ENCODE measurements at places on chromosomes 3 and 15.

GRCh38 chr15:100670505-100671021 lies 68.2 kb downstream of the ASB7 start:
- DNase-seq = no peak

- DNase-seq = no peak
Observed at GRCh38 chr3:141482245-141482922, 4.4 kb upstream of the RASA2 start.

DNA sequence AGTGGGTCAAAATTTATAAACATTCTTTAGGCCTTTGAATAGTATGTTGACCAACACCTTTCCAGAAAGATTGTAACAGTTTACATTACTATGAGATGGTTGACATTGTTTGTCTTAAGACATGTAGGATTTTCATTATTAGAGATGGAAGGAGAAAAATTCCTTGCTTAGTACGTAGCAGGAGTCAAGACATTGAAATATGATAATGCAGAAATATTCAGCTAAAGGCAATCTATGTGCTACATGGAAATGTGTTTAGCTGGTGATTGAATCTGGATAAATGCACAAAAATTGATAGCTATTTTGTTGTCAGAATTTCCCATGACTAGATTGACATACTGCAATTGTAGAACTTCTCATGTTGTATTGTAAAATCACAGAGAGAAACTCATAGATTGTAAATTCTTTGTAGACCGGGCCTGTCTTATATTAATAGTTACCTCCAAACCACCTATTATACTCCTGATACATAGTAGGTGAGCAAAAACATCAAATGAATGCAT lies 370.4 kb upstream of the CBLB start:
- DNase-seq = no peak

DNA sequence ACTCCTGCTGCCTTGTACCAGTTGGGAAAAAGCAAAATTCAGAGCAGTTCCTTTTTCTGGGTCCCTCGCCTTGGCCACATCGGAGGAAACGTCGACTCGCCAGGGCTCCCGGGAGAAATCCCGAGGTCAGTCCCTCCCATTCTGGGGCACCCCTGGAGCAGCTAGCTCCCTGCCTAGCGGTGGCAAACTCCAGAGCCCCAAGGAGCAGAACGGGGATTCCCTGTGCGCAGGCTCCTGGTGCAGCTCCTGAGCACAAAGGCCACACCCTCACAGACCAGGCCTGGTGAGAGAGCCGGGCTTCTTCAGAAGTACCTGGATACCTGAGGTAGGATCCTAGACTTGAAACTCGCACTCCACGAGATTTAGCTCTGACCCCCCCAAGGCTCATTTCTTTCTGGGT lies 2.6 kb downstream of the LRRC3B start:
- no peak for DNase-seq

DNA sequence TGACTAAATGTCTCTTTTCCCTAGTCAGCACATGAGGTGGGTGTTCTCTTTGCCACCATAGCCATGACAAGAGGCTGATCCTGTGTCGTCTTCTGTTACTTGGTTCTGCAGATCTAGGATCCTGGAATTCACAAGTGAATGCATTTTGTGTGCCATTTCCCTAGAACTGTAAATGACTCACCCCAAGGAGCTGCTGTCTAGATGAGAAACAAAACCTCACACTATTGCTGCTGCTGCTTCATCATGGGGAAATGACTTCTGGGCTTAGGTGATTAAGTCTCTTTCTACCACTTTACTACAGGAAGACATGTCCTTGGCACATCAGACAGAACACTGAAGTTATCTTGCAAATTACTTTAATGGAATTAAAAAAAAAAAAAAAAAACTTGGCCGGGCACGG lies 54.9 kb downstream of the SLCO3A1 start:
- no peak for DNase-seq

DNA sequence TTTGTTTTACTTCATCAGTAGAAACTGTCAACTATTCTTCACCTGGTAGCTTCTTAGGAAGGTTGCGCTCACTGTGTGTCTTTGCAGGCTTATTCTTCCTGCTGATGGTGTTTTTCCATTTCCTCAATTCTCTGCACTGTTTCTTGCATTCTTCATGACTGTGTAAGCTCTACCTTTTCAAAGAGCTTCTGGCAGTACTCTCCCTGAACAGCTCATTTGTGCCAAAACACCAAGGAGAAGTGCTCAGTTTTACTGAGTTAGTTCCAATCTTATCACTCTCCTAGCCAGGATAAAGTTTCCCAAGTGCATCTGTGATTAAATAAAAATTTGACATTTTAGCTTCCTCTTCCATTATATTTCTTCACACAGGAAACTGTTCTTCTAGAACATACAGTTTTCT lies 339.8 kb downstream of the EPHA3 start:
- DNase-seq = no peak

- no peak for DNase-seq
Observed at GRCh38 chr15:91862891-91863504, 9.5 kb downstream of the SLCO3A1 start.

DNA sequence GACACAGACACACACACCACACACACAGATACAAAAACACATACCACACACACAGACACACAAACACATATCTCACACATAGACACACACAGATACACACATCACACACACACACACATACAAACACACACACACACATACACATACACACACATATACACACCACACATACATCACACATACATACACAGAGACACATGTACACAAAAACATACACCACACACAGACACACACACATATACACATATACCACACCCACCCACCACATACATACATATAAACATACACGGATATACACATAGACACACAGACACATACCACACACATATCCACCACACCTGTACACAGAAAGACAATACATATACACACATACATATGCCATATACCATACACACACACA lies 66.7 kb downstream of the RASGRF1 start:
- DNase-seq = no peak

DNA sequence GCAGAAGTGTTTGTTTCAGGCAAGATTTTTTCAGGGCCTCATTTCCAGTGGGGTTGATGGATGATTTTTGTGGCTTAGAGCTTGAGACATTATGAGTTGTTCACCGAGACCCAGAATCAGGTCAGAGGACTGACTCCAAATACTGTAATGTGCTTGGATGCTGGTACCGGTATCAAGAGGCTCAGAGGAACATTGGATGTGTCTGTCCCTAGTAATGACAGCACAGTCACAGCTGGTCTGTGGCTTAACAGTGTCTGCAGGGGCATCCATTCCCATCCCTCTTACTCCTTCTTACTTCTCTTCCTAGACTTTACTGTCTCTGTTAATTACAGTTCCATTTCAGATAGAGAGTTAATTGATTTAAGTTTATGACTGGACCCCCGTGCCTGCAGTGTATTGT lies 107.8 kb downstream of the PTPRG start:
- DNase-seq = no peak

DNA sequence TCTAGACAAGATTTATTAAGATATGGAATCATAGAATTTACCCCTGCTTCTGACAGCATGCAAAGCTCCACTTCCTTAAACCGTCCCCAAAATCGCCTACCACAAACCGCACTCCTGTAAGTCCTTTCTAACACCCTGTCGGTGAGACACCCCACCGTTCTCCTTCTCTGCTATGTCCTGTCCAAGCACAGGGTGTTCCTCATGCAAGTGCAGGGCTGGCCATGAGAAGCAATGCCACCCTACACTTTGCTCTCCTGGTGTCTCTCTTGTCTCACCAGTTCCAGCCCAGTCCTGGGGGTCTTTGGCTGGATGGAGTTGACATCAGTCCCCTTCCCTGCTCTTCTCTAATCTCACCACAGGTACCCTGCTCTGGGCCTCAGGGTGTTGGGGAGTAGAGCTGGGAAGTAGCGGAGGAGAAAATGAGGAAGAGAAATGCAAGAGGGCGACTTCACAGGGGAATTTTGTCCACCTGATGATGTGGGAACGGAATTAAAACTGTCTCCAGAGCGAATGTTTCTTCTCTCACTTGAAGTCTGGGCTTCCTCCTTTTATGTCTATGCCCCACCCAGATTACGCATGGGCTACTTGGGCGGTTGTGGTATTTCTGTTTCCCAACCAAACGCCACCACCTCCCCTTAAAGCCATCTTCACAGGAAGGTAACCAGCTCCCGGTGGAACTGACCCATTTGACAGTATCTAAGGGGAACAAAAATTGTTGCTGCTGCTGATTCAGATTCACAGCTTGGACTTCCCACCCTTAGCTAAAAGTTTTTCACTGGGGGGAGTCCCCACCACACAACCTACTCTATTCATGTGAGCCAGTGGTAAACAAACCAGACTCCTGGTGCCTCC lies 49.9 kb downstream of the CASR start:
- no peak for DNase-seq

GRCh38 chr3:69532547-69533224 lies 146.8 kb upstream of the FRMD4B start:
- no peak for DNase-seq

DNA sequence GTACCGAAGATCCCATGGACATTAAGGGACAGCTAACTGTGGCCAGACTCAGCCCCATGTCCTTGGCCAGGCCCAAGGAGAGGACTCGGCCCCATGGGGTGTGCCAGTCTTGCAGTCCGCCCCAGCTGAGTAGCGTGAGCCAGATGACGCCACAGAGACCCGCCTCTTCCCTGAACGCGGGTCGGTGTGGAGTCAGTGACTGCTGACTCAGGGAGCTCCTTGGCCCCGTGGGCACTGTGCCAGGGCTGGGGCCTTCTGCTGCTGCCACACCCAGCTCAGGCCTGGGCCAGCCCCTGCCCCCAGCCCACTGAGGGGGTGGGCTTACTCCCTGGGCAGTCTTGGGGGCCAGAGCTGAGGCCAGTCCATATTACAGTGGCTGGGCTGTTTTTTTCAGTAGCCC lies 52.8 kb downstream of the PLXNA1 start:
- no peak for DNase-seq

GRCh38 chr15:89309993-89310392 lies 24.6 kb downstream of the POLG start:
- DNase-seq = no peak

DNA sequence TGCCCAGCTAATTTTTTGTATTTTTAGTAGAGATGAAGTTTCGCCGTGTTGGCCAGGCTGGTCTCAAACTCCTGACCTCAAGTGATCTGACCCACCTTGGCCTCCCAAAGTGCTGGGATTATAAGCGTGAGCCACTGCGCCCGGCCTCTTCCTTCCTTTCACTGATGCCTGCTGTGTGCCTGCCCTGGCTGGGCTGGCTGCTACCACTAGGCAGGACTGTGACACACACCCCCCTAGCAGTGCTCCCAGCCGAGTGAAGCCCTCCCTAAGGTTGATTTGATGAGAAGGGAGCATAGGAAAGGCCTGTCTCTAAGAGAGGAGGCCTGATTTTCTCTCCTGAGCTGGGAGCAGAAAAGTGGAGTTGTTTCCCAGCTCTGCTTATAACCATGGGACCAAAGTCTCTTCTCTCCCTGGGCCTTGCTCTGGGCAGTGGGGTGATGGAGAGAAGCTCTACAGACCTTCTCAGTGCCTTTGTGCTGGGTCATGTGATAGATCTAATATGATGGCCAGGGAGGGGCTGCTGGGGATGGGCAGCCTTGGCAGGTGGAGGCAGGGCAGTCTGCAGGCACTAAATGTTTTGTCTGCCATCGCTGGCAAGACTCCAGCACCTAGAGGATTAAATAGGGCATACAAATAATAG lies 20.1 kb upstream of the SFMBT1 start:
- no peak for DNase-seq

DNA sequence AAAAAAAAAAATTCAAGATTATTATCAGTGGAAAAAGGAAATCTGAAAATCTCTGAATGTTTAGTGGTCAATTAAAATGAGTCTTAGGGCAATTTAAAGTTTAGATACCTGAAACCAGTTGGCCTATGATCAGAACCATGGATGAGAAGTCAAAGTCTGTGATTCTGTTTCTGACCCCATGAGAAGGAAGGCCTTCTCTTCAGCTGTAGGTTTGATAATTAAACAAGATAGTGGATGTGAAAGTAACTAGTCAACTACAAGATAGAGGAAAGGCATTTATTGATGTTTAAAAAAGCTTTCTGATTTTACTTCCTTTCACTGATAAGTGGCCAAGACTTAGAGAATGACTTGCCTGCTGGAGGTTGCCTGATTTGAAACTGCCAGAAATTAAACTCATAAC lies 8.7 kb downstream of the PLS1 start:
- DNase-seq = no peak

- DNase-seq = no peak
Observed at GRCh38 chr3:157953565-157953964, 152.7 kb downstream of the SHOX2 start.

DNA sequence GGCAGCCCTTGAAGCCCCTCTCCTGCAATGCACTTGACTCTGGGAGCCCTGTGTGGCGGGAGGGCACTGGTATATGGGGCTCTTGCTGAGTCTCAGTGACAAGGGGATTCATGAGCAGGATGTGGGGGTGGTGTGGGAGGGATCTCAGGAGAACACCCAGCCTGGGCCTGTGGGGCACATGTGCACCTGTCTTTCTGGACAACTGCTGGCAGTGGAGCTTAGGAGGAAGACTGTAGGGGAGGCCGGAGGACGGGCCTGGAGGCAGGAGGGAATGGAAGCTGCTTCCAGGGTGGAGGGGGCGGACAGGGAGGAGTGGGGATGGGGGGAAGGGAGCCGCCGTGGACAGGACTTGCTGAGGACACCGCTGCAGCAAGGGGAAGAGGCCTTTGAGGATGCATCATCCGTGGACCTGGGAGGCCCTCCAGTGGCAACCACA lies 10.8 kb upstream of the SNRPA1 start:
- DNase-seq = no peak

- no peak for DNase-seq
Observed at GRCh38 chr3:152621006-152621868, 213.7 kb upstream of the P2RY1 start.

- DNase-seq = no peak
Observed at GRCh38 chr3:1442271-1442670, 349.4 kb downstream of the CNTN6 start.

DNA sequence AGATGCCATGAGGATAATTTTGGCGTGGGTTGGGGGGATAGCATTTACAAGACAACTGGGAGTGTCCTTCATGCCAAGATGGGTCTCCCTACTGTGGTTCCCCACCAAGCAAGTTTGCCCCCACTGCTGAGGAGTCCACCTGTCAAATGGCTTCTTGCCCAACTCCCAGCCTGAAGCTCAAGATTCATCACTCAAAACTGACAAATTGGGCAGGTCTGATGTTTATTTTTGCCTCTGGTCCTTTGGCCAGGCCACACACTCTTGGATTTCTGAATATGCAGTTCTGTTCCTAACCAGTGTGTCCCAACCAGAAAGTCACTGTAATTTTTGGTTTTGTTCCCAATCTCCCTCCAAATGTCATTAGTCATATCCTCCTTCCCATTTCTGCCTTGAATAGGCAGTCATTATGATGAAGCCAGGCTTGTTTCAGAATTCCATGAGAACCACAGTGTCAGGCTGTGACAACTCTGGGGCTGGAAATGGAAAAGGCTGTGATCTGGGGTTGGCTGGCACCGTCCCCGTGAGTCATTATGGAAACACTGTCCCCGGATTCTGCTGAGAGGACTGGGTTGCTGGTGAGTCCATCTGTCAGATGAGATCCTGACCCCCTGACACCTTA lies 29.3 kb upstream of the MEF2A start:
- no peak for DNase-seq

DNA sequence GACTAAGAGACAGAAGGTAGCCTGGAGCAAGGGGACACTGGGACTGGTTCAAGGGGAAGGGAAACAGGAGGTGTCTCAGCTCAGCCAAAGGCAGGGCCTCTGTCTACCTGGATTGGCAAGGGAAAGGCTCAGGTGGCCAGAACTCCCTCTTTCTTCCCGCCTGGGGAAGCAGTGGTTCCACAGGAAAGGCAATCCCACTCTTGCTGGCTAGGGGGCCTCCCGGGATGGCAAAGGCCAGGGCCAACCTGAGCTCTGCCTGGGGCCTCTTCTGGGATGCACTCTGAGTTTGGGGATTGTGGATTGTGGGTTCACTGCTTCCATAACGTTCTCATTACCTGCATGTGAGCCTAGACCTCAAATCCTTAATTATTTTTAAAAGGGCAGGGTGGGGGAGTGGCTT lies 13.0 kb upstream of the PARP6 start:
- DNase-seq = no peak

Data from activated T-helper 1 cell treated with anti-CD3 and anti-CD28 coated beads, Interleukin-2, amount 50 U/mL, for 16 hours (primary cell).